OCI-LY7 (cell line): ENCODE measurements at places on chromosomes 13 and 19. TPM values are rescaled to one million over a fixed set of nuclear protein-coding genes. Genes with fewer than 3 reads are reported as not detected.

AKT1S1 gene
- total RNA-seq = 19.8 and 21.2 TPM in 2 replicates

ARGLU1 gene
- total RNA-seq = 71.6 and 87.7 TPM in 2 replicates

DNA sequence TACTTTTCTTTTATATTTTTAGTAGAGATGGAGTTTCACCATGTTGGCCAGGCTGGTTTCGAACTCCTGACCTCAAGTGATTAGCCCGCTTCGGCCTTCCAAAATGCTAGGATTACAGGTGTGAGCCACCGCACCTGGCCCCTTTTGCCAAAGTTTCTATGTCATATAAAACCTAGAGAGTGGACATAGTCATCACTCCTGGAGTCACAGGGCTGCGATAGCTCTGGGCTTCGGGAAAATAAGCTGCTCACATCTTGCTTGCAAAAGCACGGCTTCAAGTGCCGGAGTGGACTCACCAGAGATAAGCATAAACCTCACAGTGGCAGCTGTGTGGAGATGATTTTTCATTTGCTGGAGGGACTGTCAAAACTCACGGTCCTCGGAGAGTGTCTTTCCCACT lies 171.2 kb downstream of the TEX29 start:
- DNase-seq = no peak

OR7C1 gene
- not detected in 2 replicates for total RNA-seq

GRCh38 chr19:1655131-1655981 lies 2.9 kb upstream of the TCF3 start:
- no peak for DNase-seq

SIGLEC9 gene
- not detected in 2 replicates for total RNA-seq

- no peak for DNase-seq
These were observed 3.1 kb downstream of the CEACAM3 start for GRCh38 chr19:41799444-41800000.

DNA sequence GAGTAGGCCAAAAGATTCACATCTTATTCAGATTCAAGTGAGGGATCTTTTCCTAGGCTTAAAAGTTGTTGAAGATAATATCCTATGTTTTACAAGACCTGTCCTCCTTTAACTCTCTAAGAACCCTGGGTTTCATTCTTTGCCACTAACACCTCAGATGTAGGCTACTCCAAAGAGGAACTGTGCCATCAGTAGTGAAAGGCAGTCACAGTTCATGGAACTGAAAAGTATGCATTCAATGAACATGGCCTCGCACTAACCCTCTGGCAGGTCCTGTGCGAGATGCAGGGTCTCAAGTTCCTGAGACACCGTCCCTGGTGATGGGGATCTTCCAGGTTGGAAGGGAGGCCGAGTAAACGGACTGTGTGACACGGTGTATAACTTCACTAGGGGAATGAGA lies 4.3 kb downstream of the LGALS14 start:
- DNase-seq = no peak

ACP5 gene
- total RNA-seq = 16.3 and 17.4 TPM in 2 replicates

DNA sequence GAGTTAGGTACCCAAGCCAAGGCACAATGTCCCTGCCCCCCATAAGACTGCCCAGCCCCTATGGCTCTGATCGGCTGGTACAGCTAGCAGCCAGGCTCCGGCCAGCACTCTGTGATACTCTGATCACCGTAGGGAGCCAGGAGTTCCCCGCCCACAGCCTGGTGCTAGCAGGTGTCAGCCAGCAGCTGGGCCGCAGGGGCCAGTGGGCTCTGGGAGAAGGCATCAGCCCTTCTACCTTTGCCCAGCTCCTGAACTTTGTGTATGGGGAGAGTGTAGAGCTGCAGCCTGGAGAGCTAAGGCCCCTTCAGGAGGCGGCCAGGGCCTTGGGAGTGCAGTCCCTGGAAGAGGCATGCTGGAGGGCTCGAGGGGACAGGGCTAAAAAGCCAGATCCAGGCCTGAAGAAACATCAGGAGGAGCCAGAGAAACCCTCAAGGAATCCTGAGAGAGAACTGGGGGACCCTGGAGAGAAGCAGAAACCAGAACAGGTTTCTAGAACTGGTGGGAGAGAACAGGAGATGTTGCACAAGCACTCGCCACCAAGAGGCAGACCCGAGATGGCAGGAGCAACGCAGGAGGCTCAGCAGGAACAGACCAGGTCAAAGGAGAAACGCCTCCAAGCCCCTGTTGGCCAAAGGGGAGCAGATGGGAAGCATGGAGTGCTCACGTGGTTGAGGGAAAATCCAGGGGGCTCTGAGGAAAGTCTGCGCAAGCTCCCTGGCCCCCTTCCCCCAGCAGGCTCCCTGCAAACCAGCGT lies 3.0 kb upstream of the KMT2B start:
- DNase-seq = peak; percentile 51

GRCh38 chr19:16325641-16326400 lies 1.2 kb downstream of the KLF2 start:
- DNase-seq = peak; percentile 57

OR4F17 gene
- total RNA-seq = 0.88 TPM in 1 of 2 replicates, not detected in the other

- DNase-seq = no peak
These were observed 227.4 kb downstream of the TEX29 start for GRCh38 chr13:111547726-111548273.

- no peak for DNase-seq
These were observed 39.1 kb upstream of the SLC7A9 start for GRCh38 chr19:32908641-32909190.

- DNase-seq = peak; percentile 81
These were observed at the start of gene RUBCNL for GRCh38 chr13:46387064-46387851. Gene RUBCNL (minus strand): TSS chr13:46387252. CDS start chr13:46372475, 14,777 bp downstream.
